ENCODE measurements at places on chromosomes 3 and 15. TPM values are rescaled to one million over a fixed set of nuclear protein-coding genes. Genes with fewer than 3 reads are reported as not detected.

GRCh38 chr3:135310317-135310716, 515.3 kb downstream of the EPHB1 start:
- DNase-seq: no peak

- DNase-seq: no peak
These were observed 193.9 kb downstream of the ZNF621 start for GRCh38 chr3:40718681-40719080.

DNA sequence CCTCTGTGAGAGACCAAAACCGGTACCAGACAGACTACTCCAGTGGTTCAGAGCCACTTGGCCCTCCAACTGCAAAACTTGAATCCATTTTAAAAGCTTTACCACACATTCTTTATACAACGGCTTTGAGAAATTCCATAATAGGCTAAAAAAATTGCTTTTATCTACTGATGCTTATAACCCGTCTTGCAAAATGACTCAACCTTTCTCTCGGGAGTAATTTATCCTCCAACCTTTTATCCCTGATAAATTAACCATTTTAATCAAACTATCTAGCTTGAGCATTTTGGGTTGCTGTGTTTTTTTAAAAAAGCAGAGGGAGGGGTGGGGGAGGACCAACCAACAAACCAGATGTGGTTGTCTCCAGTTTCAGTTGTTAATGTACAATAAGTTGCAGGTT, 275.7 kb upstream of the LRTM1 start:
- DNase-seq: peak; percentile 28

DNA sequence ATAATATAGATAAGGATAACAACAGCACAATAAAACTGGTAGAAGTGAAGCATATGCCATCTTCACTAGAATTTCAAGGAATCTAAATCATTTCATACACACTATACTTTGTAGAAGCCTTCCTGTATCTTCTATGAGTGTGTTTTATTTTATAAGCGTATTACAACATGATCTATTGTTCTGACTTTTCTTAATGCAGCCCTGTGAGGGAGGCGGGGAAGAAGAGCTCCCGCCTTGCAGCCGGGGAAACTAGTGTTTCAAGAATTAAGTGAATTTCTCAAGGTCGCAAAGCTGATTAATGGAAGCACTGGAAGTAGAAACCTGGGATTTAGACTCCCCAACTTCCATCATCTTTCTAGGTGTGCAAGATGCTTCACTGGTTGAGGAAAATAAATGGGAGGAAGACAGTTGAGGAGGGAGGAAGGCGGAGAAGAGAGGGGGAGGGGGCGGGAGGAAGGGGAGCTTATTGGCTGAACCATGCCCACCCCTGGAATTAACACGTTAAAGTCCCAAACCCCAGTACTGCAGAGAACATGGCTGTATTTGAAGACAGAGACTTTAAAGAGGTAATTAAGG, 32.9 kb downstream of the VGLL4 start:
- DNase-seq: no peak

The NR1I2 gene
- polyA plus RNA-seq: not detected

Data from IMR-90 (cell line).